ENCODE measurements at places on chromosomes 16 and 17.

DNA sequence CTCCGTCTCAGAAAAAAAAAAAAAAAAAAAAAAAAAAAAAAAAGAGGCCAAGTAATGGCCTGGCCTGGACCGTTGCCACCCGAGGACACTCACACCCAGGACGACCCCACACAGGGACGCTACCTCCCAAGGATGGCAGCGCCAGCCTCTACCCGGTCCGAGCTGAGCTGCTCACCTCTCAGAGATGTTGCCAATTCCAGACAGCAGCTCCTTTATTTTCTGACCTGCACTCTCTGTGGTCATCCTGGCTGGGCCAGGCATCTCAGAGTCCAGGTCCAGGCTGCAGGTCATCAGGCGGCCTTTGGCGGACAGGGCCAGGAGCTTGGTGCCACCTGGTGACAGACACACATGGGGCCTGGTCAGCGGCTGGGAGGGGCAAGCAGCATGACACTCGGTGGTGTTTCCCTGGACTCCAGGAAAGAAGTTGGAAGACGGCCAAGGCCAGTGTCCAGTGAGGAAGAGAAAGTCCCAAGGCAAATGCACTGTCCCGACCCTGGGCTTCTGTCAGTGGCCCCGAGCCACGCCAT, 3.1 kb downstream of the FAAP100 start:
- DNase-seq, result no peak

GRCh38 chr17:1882836-1883235, 53.0 kb downstream of the RPA1 start:
- no peak for DNase-seq

DNA sequence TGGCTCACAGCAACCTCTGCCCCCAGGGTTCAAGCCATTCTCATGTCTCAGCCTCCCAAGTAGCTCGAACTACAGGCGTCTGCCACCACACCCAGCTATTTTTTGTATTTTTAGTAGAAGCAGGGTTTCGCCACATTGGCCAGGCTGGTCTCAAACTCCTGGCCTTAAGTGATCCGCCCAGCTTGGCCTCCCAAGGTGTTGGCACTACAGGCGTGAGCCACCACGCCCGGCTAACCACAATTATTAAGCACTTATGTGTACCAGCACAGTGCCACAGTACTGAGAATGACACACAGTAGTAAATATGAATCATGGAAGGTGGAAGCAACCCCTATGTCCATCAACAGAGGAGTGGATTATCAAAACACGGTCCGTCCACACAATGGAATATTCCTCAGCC, 49.8 kb downstream of the COTL1 start:
- DNase-seq, result no peak

DNA sequence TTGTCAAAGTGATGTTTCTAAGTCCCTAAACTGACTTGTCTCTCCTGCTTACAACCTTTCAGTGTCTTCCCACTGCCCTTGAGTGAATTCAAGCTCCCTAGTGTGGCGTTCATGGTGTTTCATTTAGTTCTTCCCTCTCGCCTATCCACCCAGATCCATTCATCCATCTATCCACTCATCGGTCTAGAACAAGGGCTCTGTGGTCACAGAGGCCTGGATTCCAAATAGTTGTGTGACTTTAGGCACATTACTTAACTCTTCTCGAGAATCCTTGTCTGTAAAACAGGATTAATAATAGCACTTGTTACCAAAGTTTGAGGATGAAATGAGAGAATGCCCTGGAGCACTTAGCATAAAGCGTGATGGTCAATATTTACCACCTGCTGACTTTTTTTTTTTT, 870 bp upstream of the TAC4 start:
- DNase-seq, result no peak

- no peak for DNase-seq
Observed at GRCh38 chr16:22915003-22915402, 101.0 kb downstream of the HS3ST2 start.

GRCh38 chr16:1895068-1895467, 23.1 kb upstream of the MEIOB start:
- no peak for DNase-seq

- no peak for DNase-seq
Observed at GRCh38 chr16:47504599-47504998, 43.5 kb downstream of the PHKB start.

GRCh38 chr17:70859829-70860228, 690.5 kb downstream of the KCNJ2 start:
- no peak for DNase-seq

GRCh38 chr17:80750263-80750662, 205.6 kb downstream of the RPTOR start:
- no peak for DNase-seq

DNA sequence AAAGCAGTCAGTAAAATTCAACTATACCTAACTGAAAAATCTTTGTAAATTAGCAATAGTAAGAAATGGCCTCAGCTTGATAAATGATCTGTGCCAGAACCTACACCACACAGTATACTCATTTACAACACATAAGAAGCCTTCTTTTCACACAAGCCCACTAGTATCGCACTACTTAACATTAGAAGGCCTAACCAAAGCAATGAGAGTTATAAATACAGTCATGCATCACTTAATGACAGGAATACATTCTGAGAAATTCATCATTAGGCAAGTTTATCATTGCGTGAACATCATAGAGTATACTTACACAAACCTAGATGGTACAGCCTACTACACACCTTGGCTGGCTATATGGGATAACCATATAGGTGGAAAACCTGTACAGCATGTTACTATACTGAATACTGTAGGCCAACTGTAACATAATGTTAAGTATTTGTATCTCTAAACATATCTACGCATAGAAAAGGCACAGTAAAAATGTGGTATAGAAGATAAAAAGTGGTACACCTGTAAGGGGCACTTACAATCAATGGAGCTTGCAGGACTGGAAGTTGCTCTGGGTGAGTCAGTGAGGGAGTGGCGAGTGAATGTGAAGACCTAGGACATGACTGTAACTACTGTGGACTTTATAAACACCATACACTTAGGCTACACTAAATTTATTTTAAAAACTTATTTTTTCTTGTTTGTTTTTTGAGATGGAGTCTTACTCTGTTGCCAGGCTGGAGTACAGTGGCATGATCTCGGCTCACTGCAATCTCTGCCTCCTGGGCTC, 126.5 kb upstream of the CORO6 start:
- no peak for DNase-seq

DNA sequence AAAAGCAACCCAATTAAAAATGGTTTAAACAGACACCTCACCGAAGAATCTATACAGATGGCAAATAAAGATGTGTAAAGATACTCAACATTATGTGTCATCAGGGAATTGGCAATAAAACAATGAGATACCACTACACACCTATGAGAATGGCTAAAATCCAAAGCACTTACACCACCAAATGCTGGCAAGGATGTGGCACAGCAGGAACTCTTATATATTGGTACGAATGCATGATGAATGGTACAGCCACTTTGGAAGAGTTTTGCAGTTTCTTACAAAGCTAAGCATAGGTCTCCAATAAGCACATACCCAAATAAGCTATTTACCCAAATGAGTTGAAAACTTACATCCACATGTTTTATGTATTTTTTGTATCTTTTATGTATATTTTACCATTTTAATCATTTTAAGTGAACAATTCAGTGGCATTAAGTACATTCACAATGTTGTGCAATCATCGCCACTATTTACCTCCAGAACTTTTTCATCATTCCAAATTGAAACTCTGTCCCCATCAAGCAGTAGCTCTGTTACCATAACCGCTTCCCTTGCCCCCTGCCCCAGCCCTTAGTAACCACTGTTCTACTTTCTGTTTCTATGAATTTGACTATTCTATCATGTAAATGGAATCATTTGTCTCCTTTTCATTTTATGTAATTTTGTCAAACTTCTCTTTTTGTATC, 6.7 kb upstream of the ALDH3A2 start:
- DNase-seq, result no peak

DNA sequence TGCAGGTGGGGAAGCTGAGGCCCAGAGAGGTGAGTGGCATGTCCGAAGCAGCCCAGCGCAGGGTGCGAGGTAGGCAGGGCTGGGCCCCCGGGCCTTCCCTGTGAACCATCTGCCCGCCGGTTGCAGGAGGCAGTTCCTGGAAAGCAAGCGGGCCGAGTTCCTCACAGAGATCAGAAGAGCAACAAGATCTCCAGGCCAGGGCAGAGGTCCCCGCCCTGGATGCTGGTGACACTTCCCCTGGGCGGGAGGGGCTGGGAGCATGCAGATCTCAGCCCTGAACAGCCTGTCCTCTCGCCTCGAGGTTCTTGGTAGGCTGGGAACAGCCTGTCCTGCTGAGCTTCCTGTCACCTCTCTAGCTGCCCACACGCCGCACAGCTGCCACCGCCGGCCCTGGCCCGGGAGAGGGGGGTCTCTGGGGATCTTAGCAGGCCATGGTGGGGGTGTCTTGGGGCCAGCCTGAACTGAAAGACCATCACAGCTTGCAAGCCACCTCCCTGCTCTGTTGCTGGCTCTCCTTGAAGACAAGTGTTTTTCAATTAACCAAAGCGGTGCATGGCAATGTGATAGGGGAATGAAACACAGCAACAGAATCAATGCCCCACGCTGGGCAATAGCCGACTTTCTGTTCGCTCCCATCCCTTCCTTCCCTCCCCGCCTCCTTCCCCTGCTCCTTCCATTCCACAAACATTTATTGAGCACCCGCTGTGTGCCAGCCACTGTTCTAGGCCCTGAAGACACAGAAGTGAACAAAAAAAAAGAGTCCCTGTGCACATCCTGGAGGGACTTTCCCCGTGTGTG, 31.7 kb downstream of the SOCS1 start:
- DNase-seq, result peak; percentile 66

GRCh38 chr17:52283872-52284271, 125.4 kb upstream of the CA10 start:
- DNase-seq, result no peak

DNA sequence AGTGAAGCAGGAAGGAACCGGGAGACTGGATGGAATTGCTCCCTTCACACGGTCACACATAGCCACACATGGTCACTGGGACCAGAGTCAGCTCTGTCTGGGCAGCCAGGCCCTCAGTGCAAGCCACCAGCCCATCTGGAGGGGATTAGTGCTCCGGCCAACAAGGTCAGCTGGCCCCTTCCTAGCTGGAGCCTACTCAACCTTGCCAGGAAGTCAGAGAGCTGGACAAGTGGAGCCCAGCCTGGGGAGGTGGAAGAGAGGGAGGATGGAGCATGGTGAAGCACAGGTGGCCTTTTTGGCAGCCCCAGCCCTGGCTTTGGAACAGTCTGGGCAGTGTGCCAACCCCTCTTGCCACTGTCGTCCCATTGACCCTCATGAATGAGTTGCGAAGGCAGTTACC, 3.7 kb upstream of the CACNA1G start:
- no peak for DNase-seq

GRCh38 chr16:7338826-7339225, 6.2 kb downstream of the RBFOX1 start:
- DNase-seq, result no peak

DNA sequence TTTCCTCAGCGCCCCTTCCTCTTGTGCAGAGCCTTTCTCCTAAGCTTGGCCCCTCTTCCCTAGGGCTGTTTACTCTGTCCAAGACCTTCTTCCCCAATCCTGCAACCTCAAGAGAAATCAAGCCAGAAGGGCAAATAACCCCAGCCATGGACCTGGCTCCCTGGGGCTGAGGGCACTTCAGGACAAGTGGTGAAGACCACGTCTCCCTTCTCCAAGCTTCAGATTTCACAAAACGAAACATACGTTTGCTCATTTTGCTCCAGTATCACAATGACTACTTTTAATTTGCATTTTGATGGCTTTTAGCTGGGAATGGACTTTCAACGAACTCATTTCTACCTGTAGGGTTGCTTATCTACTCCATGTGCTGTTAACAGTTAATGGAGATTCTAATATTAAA, 139.8 kb upstream of the CACNG5 start:
- no peak for DNase-seq

- DNase-seq, result no peak
Observed at GRCh38 chr16:30040221-30040620, 9.2 kb upstream of the TLCD3B start.

GRCh38 chr17:8739097-8739496, 5.5 kb downstream of the CCDC42 start:
- no peak for DNase-seq

- no peak for DNase-seq
Observed at GRCh38 chr16:84607694-84608093, 10.2 kb downstream of the COTL1 start.

GRCh38 chr16:3035289-3035971, 1.3 kb downstream of the BICDL2 start:
- no peak for DNase-seq

DNA sequence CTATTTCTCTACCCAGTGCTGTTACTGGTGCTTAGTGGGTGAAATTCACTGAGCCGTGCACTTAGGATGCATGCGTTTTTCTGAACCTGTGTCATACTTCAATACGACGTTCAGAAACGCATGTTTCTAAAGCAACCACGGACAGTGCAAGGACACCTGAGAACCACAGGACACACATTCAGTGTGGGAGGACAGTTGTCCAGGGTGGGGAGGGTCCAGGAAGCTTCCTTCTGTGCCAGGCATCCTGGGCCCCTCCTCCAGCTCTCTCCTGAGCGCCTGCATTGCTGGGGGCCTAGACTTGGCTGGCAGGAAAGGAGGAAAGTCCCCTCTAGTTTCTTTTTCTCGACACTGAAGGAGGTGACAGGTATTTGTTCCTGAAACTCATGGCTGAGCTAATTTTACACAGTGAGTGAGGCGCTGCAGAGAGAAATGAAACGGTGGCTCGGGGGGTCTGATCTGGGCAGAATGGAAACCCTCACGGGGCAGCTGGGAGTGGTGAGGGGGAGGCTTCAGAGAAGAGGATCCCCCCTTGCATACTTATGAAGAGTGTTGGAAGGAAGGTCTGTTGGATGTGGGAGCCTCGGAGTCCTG, 89.9 kb downstream of the IRF8 start:
- no peak for DNase-seq

GRCh38 chr17:1379930-1380313, 20.1 kb downstream of the YWHAE start:
- DNase-seq, result no peak

DNA sequence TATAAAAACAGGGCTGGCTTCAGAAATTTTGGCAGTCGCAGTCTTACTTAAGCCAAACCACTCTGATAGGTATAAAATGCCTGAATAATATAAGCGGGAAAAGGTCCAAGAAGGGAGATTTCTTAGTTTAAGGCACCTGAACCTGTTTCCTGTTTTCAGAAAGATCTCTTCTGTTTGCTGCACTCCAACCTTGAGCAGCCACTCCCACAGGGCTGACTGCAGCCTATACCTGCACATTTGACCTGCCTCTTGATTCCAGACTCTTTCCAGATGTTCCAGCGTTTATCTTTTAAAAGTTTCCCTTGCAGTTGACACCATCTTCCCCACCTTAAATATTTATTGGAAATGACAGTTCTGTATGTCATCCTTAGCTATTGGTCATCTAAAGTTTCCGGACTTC, 132.2 kb downstream of the SKAP1 start:
- no peak for DNase-seq

GRCh38 chr16:84687715-84688114, 12.1 kb upstream of the USP10 start:
- DNase-seq, result peak; percentile 30

DNA sequence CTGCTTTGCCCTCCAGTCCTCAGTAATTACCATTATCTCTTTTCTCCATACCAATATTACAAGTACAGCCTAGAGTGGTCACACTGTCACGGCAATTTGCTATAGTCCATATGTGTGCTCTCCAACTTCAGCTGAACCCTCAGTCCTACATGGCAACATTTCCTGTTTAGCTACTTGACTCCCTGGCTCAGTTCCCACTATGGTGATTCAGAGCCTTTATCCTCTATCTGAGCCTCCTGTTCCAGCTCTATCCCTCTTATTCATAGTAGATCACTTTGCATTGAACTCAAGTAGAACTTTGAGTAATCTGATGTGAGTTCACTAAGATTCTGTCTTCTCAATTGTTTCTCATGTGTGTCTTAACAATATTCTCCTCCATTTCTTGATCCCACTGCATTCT, 43.7 kb upstream of the GOSR1 start:
- DNase-seq, result no peak
